Liver (tissue), 10 donors: ENCODE measurements at places on chromosomes 4 and X. TPM values are rescaled to one million over a fixed set of nuclear protein-coding genes. Genes with fewer than 3 reads are reported as not detected.

GRCh38 chrX:20729416-20729815, 462.7 kb upstream of the RPS6KA3 start:
- H3K4me3 ChIP-seq, result no peak overlapping the region
- H3K36me3 ChIP-seq, result no peaks in the 10 kb centered on the region
- no peaks in the 10 kb centered on the region for H3K4me1 ChIP-seq
- no peak for DNase-seq

- H3K27ac ChIP-seq, result no peak overlapping the region
- H3K4me1 ChIP-seq, result no peaks in the 10 kb centered on the region
- no peaks in the 10 kb centered on the region for H3K27me3 ChIP-seq
- DNase-seq, result no peak
- H3K36me3 ChIP-seq, result no peaks in the 10 kb centered on the region
Observed at GRCh38 chrX:108811891-108812290, 75.5 kb upstream of the IRS4 start.

- no peaks in the 10 kb centered on the region for H3K36me3 ChIP-seq
- DNase-seq, result no peak
- H3K4me3 ChIP-seq, result no peak overlapping the region
- no peak overlapping the region for H3K27ac ChIP-seq
- no peaks in the 10 kb centered on the region for H3K4me1 ChIP-seq
Observed at GRCh38 chr4:29734343-29735213, 985.6 kb upstream of the PCDH7 start.

DNA sequence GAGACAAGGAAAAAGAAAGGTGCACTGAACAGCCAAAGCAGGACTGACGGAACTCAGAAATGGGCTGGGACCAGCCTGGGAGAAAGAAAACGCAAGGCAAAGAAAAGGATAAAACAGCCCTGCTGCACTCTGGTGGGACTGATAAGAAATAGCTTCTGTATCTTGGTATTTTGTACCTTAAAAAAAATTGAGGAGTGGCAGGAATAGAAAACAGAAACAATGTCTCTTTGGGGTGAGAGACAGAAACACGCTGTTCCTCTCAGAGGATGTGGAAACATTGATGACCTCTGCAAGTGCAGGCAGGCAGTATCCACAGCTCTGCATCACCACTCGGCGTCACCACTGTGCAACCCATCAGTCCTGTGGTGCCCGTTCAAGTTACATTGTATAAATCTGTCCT, 152.5 kb upstream of the SPRY1 start:
- H3K4me3 ChIP-seq, result no peak overlapping the region
- no peak for DNase-seq
- H3K36me3 ChIP-seq, result no peaks in the 10 kb centered on the region
- no peak overlapping the region for H3K27ac ChIP-seq
- no peaks in the 10 kb centered on the region for H3K27me3 ChIP-seq

DNA sequence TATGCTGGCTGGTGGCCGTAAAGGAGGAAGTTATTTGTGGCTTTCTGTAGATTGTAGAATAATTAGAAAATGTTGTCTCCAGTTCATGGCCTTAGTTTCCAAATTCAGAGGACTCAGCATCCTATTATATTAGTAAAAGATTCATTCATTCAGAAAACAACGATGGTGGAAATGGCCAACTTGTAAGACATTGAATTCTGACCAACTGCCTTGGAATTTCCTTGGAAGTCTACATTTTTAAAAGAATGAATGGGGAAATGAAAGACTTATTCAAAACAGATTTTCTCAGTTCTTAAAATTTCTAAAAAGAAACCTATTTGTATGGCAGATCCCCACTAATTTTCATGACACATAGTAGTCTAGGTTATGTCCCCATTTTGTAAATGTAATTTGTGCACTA, 561.5 kb downstream of the ANKRD50 start:
- DNase-seq, result no peak
- no peaks in the 10 kb centered on the region for H3K4me1 ChIP-seq
- H3K27ac ChIP-seq, result no peak overlapping the region
- H3K27me3 ChIP-seq, result no peaks in the 10 kb centered on the region
- H3K4me3 ChIP-seq, result no peak overlapping the region

- H3K36me3 ChIP-seq, result no peaks in the 10 kb centered on the region
- H3K27me3 ChIP-seq, result no peaks in the 10 kb centered on the region
- H3K27ac ChIP-seq, result no peak overlapping the region
- no peak for DNase-seq
- H3K4me3 ChIP-seq, result no peak overlapping the region
- no peaks in the 10 kb centered on the region for H3K4me1 ChIP-seq
Observed at GRCh38 chrX:41542536-41542935, 95.4 kb downstream of the NYX start.

- H3K36me3 ChIP-seq, result no peaks in the 10 kb centered on the region
- DNase-seq, result no peak
- H3K4me1 ChIP-seq, result peaks cover 3% of the 10 kb centered on the region
- H3K27ac ChIP-seq, result no peak overlapping the region
Observed at GRCh38 chrX:154356596-154356995, 17.8 kb downstream of the FLNA start.

GRCh38 chr4:111991163-111991562, 154.1 kb upstream of the FAM241A start:
- H3K36me3 ChIP-seq, result no peaks in the 10 kb centered on the region
- H3K27ac ChIP-seq, result no peak overlapping the region
- H3K27me3 ChIP-seq, result peaks cover 6% of the 10 kb centered on the region
- H3K4me3 ChIP-seq, result no peak overlapping the region
- no peaks in the 10 kb centered on the region for H3K4me1 ChIP-seq

DNA sequence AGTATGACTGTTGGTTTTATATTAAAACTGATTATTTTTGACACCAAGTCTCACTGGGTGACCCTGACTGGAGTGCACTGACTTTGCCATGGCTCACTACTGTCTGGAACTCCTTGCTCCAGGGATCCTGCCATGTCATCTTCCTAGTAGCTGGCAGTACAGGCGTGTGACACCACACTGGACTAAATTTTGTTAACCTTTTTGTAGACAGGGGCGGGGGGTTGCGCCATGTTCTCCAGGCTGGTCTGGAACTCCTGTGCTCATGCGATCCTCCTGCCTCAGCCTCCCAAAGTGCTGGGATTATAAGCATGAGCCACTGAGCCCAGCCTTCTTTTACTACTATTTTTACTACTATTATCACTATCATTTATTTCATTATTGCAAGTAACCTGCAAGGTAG, 8.9 kb downstream of the XAGE1A start:
- H3K27me3 ChIP-seq, result no peaks in the 10 kb centered on the region
- DNase-seq, result no peak
- H3K4me3 ChIP-seq, result no peak overlapping the region
- no peak overlapping the region for H3K27ac ChIP-seq

GRCh38 chr4:96775501-96775900, 935.6 kb downstream of the PDHA2 start:
- H3K4me3 ChIP-seq, result no peak overlapping the region
- H3K27me3 ChIP-seq, result no peaks in the 10 kb centered on the region
- no peaks in the 10 kb centered on the region for H3K36me3 ChIP-seq
- DNase-seq, result no peak
- no peak overlapping the region for H3K27ac ChIP-seq
- no peaks in the 10 kb centered on the region for H3K4me1 ChIP-seq

Gene RPL36A
- 458 TPM for polyA plus RNA-seq

DNA sequence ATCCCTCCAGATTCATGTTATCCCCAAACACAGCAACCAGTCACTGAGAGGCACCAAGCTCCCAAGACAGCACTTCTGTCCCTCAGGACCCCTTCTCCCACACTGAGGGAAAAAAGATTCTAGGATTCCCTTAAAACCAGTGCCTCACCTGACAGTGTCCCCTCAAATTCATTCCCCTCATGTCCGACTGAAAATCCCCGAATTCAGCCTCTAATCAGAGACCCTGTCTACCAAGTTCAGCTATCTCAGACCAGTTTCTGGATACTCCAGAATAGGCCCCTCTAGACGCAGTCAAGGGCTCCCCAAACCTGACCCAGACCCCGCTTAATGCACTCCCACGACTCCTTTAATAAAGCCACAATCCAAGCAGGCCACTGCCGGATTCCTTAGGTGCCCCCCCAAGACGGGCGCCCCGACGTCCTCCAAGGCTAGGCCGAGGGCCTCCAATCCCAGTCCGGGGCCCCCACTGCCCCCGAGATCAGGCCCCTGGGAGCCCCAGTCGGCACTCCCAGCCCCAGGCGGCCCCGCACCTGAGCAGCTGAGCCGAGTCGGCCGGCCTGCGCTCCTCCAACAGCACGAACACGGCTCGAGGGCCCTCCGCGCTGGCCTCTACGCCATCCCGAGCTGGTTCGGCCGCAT, 457 bp downstream of the TFE3 start:
- peak overlapping the region; percentile 71 for H3K4me3 ChIP-seq
- H3K27ac ChIP-seq, result peak overlapping the region; percentile 94
- peaks cover 12% of the 10 kb centered on the region for H3K36me3 ChIP-seq
- peaks cover 24% of the 10 kb centered on the region for H3K4me1 ChIP-seq
- no peak for DNase-seq

Gene ZIC3
- not detected for polyA plus RNA-seq
